Cortex of kidney (tissue), 1 donor: ENCODE measurements at places on chromosomes 4 and X.

- DNase-seq = no peak
These were observed 941 bp downstream of the CCKAR start for GRCh38 chr4:26489101-26489985.

DNA sequence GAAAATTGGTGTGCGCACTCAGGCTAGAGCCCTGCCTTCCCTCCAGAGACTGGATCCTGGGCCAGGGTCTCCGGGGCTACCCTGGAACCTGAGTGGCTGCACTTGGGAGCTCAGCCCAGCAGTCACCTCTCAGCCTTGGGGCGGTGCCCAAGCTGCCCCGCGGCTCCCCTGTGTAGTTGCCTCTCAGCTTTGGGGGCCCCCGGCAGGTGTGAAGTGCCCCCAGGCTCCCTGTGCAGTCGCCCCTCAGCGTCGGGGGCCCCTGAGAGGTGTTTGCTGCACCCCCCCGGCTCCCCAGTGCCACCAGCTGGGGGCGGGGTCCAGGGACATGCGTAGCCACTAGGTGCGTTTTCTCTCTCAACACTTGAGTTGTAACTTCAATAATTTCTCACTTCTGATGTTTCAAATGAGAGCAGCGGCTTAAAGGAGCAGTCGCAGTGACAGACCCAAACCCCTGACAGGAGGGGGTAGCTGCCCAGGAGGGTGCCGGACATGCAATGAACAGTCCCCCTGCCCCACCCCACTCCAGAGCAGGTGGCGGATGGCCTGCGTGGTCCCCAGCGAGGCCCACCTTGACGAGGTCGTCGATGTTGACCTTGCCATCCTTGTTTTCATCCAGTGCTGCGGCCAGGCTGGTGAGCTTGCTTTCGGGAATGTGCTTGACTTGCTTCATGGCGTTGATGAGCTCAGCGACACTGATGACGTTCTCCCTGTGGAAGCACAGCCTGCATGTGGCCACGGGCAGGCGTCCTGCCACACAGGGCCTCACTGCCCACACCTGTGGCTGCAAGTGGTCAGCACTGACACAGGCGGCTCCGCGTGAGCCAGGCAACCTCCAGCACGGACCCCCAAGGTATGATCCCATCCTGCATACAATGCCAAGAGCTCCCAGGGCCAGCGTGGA, 22.3 kb downstream of the FGFR3 start:
- DNase-seq = no peak

- no peak for DNase-seq
These were observed 24.7 kb downstream of the SORCS2 start for GRCh38 chr4:7217039-7217438.

GRCh38 chr4:165580351-165580905, 201.6 kb downstream of the CPE start:
- no peak for DNase-seq
